ENCODE measurements at places on chromosomes 13 and 19.

GRCh38 chr13:80787604-80788003 is 446.7 kb upstream of the SPRY2 start:
- peak; percentile 1 for DNase-seq

DNA sequence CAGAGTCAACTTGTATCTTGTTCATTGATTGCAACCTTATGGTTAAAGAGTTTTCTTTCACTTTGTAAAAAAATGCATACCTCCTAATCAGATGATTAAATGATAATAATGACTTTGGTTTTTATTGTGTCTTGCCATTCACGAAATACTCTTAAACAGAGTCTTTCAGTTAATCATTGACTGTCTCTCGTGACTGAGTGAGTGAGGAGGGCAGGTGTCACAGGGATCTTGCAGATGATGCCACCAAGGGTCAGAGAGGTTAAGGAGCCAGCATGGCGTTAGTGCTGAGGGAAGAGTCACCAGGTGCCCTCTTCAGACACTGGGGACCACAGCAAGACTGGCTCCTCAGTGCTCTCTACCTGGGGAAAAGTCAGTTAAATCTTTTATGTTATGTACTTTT is 8.0 kb downstream of the GPATCH1 start:
- DNase-seq = no peak

- DNase-seq = peak; percentile 11
Measured at GRCh38 chr13:42272115-42272803, at the start of gene AKAP11. AKAP11 (plus strand) TSS chr13:42272152; CDS start chr13:42286349, 14,197 bp downstream.

DNA sequence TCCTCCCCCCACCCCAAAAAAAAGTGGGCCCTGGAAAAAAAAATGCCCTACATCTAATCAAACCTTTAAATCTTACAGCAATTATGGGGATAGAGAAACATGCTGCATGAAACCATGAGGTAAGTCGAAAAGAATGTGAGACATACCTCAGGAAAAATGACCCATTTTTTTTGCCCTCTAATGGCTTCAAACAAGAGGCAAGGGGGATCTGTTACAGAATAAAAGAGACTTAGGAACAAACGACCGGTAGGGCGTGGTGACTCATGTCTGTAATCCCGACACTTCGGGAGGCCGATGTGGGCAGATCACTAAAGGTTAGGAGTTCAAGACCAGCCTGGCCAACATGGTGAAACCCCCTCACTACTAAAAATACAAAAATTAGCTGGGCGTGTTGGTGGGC is 8.4 kb downstream of the RGL3 start:
- no peak for DNase-seq

DNA sequence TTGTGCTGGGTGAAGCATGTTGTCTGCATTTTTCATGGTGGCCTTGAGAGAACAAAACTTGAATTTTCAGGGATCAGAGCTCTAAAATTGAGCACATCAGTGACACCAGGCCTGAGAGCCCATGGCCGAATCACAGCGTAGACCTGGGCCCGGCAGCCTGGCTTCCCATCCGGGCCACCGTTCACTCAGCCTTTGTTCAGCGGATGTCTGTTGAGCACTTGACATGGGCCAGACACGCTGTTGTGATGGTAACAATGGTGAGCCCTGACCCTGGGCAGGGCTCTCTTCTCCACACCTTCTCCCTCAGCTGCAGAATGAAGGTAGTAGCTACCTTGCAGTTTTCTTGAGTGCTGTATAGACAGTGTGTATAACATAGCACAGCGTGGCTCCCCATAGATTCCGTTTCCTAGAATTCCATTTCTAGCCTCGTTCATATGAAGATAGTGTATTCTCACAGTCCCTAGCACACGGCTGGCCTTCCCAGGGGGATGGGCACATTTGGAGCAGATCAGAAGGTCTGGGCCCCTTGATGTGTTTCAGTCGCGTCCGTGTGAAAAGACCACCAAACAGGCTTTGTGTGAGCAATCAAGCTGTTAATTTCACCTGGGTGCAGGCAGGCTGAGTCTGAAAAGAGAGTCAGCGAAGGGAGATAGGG is 75.3 kb downstream of the RAB20 start:
- DNase-seq = no peak

Data from COLO829 (cell line).